ENCODE measurements at places on chromosomes 7 and 10. TPM values are rescaled to one million over a fixed set of nuclear protein-coding genes. Genes with fewer than 3 reads are reported as not detected.

Gene PHF14
- polyA plus RNA-seq = 69.8 TPM

Gene SKIDA1
- polyA plus RNA-seq = 5.5 TPM

Gene LRIT1
- not detected for polyA plus RNA-seq

Gene NRCAM
- 17.9 TPM for polyA plus RNA-seq

Gene CPA4
- 0.58 TPM for polyA plus RNA-seq

Gene CTAGE4
- polyA plus RNA-seq = 4.6 TPM
